GM18507 (cell line): ENCODE measurements at places on chromosomes 2 and 18.

DNA sequence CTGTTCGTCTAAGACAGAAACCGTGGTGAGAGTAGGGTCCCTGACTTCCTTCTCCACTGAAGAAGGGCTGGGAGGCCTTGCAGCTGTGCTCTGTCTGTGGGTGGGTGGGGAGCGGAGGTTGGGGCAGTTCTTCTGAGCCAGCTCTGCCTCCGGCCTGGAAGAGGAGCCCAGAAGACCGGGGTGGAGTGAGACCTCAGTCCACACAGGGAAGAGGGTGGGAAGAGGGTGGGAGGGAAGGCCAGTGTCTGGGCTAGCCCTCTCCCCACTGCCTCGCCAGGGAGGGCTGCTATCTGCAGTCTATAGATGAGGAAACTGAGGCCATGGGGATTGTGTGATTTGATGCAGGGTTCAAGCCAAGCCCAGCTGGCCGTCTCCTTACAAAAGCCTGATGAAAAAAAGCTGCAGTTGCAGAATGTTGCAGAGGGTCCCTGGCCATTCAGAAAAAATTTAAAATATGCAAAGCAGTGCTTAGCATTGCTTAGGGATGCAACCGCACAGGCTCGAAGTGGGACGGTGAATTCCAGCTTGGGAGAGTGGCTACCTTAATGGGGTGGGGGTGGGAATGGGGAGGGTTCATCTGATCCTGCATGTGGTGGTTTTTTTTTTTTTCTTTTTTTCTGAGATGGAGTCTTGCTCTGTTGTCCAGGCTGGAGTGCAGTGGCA lies 181.6 kb upstream of the HS6ST1 start:
- DNase-seq: no peak

- DNase-seq: no peak
These were observed 55.2 kb downstream of the TMEM247 start for GRCh38 chr2:46534589-46534988.

- no peak for DNase-seq
These were observed 1599.3 kb upstream of the PIK3C3 start for GRCh38 chr18:40355726-40356125.

DNA sequence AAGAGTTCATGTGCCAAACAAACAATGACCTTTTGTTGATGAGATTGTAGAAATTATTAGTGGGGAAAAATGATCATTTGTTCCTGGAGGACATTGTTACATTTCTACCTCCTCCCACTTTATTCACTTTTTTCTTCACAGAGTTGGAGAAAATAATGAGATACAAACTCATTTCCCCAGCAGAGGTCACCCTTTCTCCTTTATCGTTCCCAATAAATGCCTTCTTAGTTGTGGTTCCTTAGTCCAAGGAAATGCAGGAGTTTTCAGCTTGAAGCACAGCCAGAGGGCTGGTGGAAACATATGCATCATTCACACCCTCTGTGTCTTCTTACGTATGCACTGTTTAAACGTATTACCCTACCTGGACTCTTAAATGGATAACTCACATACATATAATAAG lies 108.8 kb downstream of the SLC4A3 start:
- no peak for DNase-seq

- peak; percentile 57 for DNase-seq
These were observed 76.0 kb downstream of the EMX1 start for GRCh38 chr2:72993147-72993932.

GRCh38 chr18:62644773-62645172 lies 70.6 kb upstream of the PHLPP1 start:
- no peak for DNase-seq

GRCh38 chr2:71861186-71862160 lies 286.2 kb downstream of the CYP26B1 start:
- DNase-seq: no peak

DNA sequence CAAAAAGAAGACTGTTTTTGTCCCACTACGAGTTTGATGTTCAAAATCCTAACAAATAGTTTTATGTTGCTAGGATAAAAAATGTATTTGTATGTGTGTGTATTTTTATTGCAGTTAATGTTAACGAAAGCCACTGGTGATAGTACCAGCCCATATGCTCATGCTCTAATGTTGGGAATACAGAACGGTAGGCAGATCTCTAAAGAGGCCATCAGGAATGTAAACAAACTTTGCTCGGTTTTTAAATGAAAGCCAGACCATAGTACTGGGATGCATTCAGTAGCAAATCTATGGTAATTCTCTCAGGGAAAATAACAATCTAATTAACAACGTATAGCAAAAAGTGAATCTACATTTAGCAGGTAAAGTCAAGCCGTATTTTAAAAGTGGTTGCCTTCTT lies 208.1 kb downstream of the NEDD4L start:
- DNase-seq: no peak
